ENCODE measurements at places on chromosomes 2 and 18.
A peak's percentile ranks its signal among the peaks of the same experiment; 100 is the strongest.

DNA sequence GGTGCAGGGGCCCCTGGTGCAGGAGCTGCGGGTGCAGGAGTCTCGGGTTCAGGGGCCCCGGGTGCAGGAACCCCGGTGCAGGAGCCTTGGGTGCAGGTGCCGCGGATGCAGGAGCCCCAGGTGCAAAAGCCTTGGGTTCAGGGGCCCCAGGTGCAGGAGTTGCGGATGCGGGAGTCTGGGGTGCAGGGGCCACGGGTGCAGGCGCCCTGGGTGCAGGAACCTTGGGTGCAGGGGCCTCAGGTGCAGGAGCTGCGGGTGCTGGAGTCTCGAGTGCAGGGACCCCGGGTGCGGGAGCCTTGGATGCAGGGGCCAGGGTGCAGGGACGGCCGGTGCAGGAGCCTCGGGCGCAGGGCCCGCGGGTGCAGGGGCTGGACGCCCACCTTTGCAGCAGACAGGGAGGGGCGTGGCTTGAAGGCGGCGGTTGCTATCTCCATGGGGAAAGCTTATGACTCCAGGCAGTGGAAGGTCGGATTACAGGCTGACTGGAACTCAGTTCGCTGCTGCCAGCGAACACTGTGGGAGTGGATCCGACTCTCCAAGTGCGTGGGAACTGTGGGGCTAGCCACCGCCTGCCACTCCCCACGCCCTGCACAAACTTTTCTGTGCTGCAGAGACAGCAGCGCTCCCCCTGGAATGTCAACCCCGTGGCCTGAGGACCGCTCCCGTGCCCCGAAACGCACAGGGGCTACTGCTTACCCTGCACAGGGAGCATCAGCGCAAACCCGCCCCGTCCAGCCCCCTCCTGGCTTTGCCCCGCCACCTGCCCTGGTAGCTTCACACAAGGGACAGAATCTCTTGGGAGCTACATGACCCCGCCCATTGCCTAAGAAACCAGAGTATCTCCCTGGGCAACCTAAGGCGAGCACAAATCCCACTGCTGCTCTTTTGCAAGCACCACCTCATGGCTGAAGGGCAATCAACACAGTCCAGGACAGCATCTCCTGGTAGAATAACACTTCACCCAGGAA lies 40.3 kb downstream of the COPS9 start:
- DNase-seq = no peak

DNA sequence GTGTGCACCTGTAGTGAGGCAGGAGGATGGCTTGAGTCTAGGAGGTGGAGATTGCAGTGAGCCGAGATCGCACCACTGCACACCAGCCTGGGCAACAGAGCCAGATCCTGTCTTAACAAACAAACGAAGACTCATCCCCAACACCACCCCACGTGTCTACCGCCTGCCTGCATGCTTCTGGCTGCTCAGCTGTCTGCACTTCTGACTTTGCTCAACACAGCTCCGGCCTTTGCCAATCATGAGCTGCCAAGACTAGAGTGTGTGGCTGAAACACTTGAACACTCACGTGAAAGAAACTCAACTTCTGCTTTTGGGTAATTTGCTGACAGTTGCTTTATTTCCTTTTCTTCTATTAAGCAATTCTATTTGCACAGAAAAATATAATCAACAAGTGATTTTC lies 32.1 kb upstream of the SP3 start:
- no peak for DNase-seq

GRCh38 chr2:75053484-75054112 lies 95.2 kb downstream of the POLE4 start:
- peak; percentile 47 for DNase-seq

DNA sequence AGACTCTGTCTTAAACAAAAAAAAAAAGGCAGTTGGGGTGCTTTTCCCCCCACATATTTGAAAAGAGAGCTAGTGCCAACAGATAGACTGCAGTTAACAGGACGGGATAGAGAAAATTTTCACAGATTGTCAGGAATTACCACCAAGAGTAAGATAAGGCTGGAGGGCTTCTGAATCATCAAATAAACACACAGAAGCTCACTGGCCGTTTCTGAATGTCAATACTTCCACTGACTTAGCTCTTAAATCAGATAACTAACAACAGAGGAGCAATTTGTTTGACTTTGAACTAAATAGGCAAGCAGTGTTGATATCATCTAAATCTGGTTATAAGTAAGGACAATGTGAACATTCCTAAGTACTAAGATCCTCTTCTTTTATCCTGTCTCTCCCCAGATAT lies 34.7 kb downstream of the PIEZO2 start:
- no peak for DNase-seq

- no peak for DNase-seq
Measured at GRCh38 chr2:225274751-225275150, 124.8 kb upstream of the NYAP2 start.

- DNase-seq = no peak
Measured at GRCh38 chr18:57475408-57475807, 40.2 kb downstream of the ONECUT2 start.

- peak; percentile 69 for DNase-seq
Measured at GRCh38 chr2:225400060-225400511, 576 bp downstream of the NYAP2 start.

DNA sequence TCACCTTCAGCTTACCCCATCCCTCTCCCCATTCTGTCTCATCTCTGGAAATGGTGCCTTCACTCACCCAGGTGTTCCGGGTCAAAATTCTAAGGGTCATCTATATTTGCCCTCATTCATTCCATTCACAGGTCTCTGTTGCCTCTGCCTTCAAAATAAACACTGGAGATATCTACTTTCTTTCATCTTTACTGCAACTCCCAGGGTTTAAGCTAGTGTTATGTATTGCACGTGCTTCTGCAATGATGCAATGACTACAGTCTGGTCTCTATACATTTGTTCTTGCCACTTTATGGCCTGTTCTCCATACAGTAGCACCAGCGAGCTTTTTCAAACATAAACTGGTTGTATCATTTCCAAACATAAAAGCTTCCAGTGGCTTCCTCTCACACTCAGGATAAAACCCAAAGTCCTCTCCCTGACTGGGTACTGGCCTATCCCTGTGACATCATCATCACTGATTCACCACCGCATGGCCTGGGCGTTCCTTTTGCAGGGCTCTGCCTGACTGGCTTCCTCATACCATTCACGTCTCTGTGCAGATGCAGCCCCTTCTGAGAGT lies 14.3 kb downstream of the DSG2 start:
- no peak for DNase-seq

DNA sequence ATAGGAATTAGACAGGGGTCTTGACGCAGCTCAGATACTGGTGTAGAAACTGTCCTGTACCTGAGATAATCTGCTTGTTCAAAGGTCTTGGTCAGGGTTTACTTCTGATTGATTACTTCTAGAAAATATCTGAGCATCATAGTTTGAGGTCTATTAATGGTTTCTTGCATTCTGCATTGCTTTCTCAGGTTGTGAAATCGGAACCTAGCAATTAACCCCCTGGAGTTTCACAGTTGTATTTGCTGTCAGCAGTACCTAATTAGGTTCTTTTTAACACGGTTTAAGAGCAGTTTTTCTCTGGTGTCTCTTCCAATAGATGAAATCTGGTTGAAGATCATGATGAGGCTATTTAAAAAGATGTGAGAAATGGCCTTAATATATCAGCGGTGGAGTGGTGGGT lies 428.6 kb upstream of the SYT4 start:
- DNase-seq = no peak

DNA sequence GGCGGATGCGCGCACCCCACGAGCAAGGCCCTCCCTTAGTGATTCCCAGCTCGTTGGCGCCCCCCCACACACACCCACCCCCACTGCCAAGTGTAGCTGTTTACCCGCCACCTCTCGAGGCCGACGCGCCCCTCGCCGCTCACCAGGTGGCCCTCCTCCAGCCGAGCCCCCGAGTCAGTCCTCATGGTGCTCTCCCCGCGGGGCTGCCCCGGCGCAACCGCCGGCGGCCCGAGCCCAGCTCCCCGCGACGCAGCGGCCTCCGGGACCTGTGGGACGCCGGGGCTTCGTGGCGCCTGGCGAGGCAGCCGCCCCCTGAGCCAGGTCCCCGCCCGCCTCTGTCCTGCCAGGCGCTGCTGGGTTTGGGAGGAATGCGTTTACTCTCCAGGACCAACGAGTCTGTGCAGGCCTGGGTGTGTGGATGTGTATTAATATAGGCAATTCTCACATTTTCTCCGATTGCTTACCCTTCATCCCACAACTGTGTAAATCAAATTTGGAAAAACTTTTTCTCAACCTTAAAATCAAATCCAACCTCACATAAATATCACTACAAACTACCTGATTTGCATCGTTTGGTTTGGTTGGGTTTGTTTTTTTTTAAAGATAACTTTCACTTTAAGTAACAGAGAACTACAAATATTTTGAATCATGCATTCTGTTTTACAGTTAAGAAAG lies at the start of gene TMEM237:
TMEM237 (minus strand) TSS at position 288 of the 675 bp plus-strand sequence; CDS start at position 185, 103 bp downstream.
- peak; percentile 47 for DNase-seq

DNA sequence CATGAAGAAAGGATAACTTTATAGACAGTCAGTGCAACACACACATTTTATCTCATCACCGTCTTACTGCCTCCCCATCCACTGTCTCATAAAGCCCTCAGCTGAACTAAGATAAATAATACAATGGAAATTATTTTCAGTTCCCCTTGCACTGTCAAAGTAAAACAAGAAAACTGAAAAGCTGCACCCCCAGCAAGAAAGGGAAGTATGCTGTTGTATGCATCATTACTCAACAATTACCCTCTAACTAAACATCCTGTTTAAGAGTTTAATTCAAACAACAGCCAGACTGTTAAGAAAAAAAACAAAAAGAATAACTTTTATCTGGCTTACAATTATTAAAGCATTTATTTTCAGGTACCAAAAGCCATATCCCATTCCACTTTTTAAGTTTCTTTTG lies 25.0 kb downstream of the MPPE1 start:
- no peak for DNase-seq

DNA sequence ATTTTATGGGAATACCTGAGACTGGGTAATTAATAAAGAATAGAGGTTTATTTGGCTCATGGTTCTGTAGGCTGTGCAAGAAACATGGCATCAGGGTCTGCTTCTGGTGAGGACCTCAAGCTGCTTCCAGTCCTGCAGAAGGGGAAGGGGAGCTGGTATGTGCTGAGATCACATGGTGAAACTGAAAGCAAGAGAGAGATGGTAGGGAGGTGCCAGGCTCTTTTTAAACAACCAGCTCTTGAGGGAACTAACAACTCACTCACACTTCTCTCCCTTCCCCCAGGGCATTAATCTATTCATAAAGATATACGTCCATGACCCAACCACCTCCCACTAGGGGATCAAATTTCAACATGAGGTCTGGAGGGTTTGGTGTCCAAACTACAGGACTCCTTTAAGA lies 40.1 kb downstream of the AGPS start:
- DNase-seq = no peak

DNA sequence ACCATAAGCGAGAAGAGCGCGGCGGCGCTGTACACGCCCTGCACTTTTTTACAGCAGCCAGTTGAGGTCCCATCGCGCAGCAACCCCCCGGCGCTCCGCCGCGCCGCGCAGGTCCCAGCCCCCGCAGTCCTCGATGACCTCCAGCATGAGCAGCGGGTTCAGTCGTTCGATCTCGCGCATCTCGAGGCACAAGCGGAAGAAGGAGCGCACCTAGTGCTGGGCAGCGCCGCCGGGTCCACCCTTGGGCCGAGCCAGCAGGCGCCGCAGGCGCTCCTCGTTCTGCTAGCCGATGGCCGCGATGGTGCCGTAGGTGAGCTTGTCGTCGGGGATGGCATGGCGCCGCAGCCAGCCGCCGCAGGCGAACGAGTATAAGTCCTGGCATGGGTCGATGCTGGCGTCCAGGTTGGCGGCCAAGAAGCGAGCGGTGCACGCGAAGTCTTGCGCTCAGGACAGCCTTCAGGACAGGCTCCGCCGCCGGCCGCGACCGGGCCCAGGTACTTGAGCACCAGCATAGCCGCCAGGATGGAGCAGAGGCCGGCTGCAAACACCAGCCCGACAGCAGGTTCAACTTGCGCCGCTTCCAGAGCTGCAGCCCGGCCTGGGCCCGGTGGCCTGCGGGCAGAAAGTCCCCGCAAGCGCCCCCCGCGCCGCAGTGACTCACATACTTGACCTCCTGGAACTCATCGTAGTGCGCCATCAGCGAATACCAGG lies 8.3 kb downstream of the ALPP start:
- DNase-seq = peak; percentile 37

GRCh38 chr18:59090966-59091603 lies 48.6 kb upstream of the SEC11C start:
- DNase-seq = no peak

DNA sequence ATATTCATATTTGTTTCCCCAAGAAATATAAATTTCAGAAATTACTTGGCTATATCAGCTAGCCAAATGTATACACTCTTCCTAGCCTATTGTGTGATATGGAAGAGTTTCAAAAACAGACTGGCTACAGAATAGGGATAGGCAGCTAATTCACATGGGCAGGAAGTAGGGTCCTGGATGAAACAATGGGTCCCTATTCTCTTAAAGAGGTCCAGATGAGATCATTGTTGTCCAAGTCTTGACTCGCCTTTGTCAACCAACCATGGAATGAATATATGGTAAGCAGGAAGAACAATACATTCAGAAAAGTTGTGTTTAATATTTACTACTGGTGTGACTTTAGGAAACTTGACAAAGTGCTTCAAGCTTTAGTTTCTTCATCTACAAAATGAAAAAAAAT lies 319.9 kb downstream of the NBAS start:
- DNase-seq = no peak

GRCh38 chr18:79944126-79944731 lies 7.2 kb downstream of the SLC66A2 start:
- DNase-seq = no peak

- DNase-seq = peak; percentile 6
Measured at GRCh38 chr2:221478485-221478863, 93.6 kb downstream of the EPHA4 start.

GRCh38 chr2:190626641-190627210 lies 22.2 kb upstream of the NAB1 start:
- DNase-seq = no peak

DNA sequence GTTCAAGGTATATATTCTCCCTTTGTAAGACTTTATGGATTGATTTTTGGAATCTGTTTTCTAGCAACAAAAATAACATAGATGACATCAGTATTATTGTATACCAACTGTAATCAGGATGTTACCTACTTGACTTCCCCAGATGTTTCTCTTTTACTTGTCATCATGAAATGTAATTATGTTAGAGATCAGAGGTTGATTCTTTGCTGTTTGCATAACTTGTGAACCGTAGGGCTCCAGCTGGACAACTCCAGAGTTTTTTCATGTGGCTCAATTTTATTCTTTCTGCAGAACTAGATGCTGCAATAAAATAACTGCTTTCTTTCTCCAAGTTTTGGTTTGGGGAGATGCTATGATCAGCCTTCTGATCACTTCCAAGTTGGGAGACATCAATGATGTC lies 58.1 kb downstream of the SPOPL start:
- DNase-seq = no peak

Data from endothelial cell (in vitro differentiated cells).